ENCODE measurements at places on chromosomes 6 and 20.

DNA sequence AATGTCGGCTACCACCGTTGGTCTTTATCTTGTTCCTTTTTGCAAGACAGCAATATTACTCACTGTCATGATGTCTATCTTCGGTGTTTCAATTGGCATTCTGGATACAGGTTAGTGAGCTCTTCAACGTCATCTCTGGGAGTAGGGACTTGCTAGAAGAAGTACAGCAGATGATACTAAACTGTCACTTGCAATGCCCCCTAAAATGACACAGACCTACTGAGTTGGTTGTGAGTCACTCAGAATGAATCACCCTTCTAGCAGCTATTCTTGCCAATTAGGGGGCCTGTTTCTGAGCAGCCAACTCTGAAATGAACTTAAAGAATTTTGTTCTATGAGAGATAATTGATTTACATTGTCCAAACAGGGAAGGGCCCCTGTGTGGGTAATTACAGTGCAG, 176.5 kb downstream of the SLC16A10 start:
- DNase-seq = no peak

DNA sequence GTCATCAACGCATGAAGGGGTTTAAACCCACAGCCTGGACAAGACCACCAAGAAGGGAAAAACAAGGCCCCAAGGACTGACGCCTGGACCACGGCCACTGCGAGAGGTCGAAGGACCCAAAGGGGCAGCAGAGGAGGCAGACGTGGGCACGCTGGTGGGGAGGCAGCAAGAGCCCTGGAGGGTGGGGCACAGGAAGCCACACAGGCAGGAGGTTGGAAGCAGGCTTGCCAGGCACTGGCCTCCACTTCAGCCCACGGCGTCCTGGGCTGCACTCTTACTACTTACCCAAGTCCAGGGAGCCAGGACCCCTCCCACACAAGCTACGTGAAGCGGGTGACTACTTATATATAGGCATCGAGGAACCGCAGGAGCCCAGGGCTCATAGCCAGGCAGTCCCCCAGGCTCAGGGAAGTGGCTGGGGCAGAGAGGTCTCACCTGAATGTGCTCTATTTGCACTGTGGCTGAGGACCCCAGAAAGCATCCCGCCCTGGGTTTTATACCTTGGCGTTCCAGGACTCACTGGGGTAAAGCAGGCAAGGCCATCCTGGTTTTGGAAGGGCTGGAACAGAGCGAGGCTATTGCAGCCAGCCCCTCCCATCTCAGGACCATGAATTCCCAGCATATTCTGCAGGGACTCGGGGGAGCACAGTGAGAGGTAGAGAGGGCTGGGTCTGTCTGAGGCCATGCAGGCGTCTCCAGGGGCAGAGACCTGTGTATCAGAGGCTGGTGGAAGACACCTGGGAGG, 113.8 kb upstream of the AFDN start:
- no peak for DNase-seq

DNA sequence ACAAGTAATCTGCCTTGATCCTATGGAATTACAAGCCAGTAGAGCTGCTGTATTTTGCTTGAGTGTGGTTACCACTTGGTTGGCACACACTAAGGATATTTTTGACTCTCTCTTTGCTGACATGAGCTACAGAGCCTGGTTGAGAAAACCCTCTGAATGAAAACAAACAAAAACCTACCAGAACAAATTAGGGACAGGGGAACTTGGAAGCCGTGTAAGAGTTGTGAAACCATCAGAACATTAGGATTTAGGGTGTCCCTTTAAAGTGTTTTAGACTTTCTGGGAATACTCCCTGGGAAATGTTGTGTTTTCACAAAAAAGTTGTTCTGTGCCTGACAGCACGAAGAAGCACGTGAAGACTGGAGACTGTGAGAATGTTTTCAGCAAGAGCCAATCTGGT, 20.5 kb upstream of the PDE7B start:
- DNase-seq = no peak

GRCh38 chr20:8515810-8516435, 383.9 kb downstream of the PLCB1 start:
- no peak for DNase-seq

- DNase-seq = no peak
Measured at GRCh38 chr20:37940858-37941257, 37.9 kb downstream of the VSTM2L start.

GRCh38 chr6:154569156-154569862, 58.8 kb upstream of the CNKSR3 start:
- DNase-seq = no peak

DNA sequence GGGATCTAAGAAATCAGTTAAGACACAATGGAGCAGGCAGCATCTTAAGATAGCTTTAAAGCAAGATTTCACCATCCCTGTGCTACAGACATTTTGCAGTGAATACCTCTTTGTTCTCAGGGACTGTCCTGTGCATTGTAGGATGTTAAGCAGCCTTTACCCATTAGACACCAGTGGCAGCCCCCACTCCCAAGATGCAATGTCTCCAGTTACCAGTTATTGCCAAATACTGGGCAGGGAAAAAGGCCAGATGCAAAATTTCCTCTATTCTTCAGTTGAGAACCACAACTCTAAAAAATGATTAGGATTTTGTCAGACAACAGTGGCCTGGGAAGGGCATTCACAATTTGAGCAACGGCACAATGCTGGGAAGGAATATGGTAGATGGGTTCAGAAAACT, 6.1 kb downstream of the FBXO5 start:
- no peak for DNase-seq

GRCh38 chr6:75556240-75556639, 45.4 kb upstream of the SENP6 start:
- no peak for DNase-seq

Data from stimulated activated CD4-positive, alpha-beta T cell treated with anti-CD3 and anti-CD28 coated beads, Interleukin-1b, Interleukin-23, amount 100 ng/mL, for 4 hours (primary cell).